ENCODE measurements at places on chromosomes 2 and 18.

- no peak for DNase-seq
These were observed 178.1 kb upstream of the PKDCC start for GRCh38 chr2:41869542-41870264.

DNA sequence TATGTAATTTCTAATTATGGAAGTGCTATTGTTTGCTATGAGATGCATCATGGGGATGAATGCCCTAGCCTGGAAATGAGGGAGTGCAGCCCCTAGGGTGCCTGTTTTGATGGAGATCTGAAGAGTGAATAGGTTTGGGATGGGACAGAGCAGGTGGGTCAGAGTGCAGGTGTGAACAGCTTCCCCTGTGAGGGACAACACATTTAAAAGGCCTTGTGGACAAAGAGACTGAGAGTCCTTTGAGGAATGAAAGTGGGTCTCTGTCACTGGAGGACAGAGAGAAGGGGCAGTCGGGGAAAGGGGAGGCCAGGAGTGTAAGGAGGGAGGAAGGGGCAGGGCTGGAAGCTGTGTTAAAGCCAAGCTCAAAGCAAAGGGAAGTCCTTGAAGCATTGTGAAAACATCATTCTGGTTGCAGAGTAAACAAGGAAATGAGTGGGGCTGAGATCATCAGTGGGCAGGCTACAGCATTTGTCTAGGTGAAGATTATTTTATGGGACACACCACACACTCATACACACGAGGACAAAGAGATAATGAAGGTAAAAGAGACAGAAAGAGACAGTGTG, 877.6 kb downstream of the SLC4A3 start:
- DNase-seq, result no peak

GRCh38 chr2:28620801-28621171, 124.9 kb downstream of the PLB1 start:
- DNase-seq, result no peak

DNA sequence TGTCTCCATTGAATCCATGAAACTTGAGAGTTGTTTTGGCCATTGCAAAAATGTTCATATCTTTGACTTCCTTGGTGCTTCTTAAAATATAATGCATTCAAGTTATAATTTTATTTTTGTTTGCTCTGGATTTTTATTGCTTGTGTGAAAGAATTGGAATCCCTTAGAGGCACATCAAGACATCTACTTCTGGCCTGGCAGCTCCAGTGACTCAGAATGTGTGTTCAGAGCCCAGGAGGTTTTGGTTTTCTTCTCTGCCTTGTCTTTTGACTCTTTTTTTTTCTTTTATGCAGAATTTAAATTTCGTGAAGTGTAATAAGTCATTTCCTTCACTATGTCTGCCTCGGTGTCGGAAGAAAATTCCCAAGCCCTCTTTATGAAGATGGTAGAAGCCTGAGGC, 180.2 kb downstream of the LTBP1 start:
- DNase-seq, result no peak

- DNase-seq, result no peak
These were observed 90.6 kb downstream of the GLI2 start for GRCh38 chr2:120826260-120826648.
